ENCODE measurements at places on chromosomes 4 and X. TPM values are rescaled to one million over a fixed set of nuclear protein-coding genes. Genes with fewer than 3 reads are reported as not detected.

GRCh38 chrX:31070057-31070468 lies 1.8 kb downstream of the FTHL17 start:
- no peak overlapping the region for H3K4me3 ChIP-seq
- no peaks in the 10 kb centered on the region for H3K4me1 ChIP-seq
- no peaks in the 10 kb centered on the region for H3K27me3 ChIP-seq
- no peak for DNase-seq
- H3K36me3 ChIP-seq: peaks cover 3% of the 10 kb centered on the region

- H3K4me1 ChIP-seq: peaks cover 13% of the 10 kb centered on the region
- no peak overlapping the region for H3K4me3 ChIP-seq
- H3K36me3 ChIP-seq: no peaks in the 10 kb centered on the region
- no peaks in the 10 kb centered on the region for H3K27me3 ChIP-seq
- DNase-seq: peak; percentile 28
These were observed 643.7 kb downstream of the BCOR start for GRCh38 chrX:39453889-39454621.

DNA sequence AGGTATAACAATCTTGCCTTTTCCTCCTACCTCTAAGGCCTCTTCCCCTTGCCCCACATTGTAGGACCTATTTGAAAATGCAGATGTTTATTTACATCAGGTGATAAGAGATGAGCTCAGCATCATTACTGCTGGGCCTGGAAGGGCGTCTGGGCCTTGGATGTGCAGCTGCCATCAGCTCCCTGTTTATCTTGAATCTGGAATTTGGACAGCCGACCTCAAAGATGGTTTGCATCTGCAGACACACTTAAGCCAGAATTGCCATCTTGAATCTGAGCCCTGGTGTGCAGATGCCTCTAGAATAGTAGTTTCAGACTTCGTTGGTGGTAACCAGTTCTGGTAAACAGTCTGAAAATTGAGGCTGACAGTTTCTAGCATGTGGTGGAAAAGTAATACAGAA lies 59.0 kb downstream of the FAM193A start:
- no peaks in the 10 kb centered on the region for H3K27me3 ChIP-seq
- peak overlapping the region; percentile 33 for H3K27ac ChIP-seq
- peaks cover 38% of the 10 kb centered on the region for H3K4me1 ChIP-seq
- no peaks in the 10 kb centered on the region for H3K36me3 ChIP-seq

GRCh38 chr4:64266669-64267068 lies 142.6 kb downstream of the TECRL start:
- no peak overlapping the region for H3K27ac ChIP-seq
- H3K4me3 ChIP-seq: no peak overlapping the region
- DNase-seq: no peak
- no peaks in the 10 kb centered on the region for H3K36me3 ChIP-seq
- H3K4me1 ChIP-seq: no peaks in the 10 kb centered on the region

ADGRG4 gene
- total RNA-seq: 0.08 TPM

PYURF gene
- total RNA-seq: 134 TPM
